Stimulated activated CD8-positive, alpha-beta memory T cell treated with anti-CD3 and anti-CD28 coated beads, Interleukin-7, amount 100 ng/mL, for 1 hour (primary cell): ENCODE measurements at places on chromosomes 7 and 10.

GRCh38 chr10:58712982-58713381 is 200.3 kb downstream of the BICC1 start:
- DNase-seq: no peak

DNA sequence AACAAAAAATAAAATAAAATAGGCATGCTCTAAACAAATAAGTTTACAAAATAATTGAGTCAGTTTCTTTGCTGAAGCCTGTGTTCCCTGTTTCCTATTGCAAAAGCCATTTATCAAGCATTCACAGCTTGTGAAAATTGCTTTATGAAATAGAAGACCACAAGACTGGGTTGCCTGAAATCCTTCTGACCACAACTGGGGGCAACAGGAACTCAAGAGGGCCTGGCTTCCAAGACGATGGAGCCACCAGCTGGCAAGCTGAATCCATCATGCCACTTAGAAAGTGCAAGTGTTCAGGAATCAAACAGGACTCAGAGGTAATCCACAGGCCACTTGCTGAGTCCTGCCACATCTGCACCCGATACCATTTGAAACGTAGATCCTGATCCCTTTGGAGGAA is 752 bp upstream of the ABCA13 start:
- no peak for DNase-seq

GRCh38 chr7:110914263-110914662 is 176.7 kb upstream of the LRRN3 start:
- no peak for DNase-seq

DNA sequence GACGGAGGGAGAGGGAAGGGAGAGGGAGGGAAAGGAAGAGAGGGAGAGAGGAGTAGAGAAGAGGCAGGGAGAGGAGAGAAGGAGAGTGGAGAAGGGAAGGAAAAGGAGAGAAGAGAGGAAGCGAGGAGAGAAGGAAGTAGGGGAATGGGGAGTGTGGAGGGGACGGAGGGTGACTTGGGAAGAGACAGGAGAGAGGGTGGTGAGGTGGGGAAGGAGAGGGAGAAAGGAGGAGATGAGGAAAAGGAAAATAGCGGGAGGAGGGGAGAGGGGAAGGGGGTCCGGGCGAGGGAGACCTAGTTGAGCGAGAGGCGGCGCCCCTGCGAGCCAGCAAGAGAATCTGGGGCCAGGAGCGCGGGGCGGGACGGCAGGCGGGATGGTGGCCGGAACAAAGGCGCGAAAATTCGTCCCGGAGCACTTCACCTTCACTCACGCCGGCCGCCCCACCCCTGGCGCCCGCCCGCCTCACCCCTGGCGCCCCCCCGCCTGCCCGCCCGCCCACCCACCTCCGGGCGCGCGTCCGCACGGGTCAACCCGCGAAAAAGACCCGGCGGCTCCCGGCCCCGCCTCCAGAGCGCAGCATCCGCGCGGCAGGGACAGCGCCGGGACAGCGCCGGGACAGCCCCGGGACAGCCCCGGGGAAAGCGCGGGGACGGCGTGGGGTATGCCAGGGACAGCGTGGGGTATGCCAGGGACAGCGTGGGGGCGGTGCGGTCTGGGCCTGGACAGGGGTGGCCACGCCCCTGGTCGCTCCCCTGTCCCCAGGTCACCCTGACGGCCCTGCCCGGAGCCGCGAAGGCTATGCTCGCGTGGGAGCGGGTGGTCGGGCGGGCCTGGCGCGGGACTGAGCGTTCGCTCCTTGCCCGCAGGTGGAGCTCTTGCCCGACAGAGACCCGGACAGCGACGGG is 4.2 kb downstream of the VSTM2A start:
- DNase-seq: no peak

DNA sequence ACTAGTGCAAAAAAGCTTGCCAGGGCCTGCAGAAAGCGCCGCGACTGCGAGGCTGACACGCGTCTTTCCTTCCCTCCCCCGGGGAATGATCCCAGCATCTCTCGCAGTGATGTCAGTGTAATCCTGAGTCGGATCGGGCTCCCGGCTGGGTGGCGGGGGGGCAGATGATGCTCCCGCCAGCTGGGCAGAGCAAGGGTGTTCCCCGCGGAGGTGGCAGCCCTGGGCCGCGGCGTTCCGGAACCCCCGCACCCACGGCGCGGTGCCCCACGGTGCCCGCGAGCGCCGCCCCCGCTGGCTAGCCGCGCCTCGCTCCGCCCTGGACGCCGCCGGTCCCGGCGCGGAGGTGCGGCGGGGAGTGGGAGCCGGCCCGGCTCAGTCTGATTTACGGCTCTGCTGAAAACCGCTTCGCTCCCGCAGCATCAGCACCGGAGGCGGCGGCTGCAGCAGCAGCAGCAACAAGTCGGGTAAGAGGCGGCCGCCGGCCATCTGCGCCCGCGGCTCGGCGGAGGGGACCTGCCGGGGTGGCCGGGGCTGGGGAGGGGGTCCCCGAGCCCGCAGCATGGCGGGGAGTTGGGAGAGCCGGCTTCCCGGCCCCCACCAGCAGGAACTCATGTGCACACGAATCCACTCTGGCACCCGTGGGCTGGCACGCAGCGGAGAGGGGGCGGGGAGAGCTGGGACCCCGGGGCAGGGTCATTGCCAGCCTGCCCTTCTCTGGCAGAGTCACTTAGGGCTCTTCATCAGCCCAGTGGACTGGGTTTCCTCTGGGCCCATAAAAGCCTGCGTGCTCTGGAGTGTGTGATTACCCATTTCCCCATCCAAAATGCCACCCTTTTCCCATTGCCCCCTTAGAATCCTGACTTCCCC is at the start of gene ZNF365:
Gene ZNF365, plus strand, starts transcription at position 375 of the 867 bp plus-strand sequence. CDS start 1,825 bp downstream, outside the sequence.
- DNase-seq: peak; percentile 9

DNA sequence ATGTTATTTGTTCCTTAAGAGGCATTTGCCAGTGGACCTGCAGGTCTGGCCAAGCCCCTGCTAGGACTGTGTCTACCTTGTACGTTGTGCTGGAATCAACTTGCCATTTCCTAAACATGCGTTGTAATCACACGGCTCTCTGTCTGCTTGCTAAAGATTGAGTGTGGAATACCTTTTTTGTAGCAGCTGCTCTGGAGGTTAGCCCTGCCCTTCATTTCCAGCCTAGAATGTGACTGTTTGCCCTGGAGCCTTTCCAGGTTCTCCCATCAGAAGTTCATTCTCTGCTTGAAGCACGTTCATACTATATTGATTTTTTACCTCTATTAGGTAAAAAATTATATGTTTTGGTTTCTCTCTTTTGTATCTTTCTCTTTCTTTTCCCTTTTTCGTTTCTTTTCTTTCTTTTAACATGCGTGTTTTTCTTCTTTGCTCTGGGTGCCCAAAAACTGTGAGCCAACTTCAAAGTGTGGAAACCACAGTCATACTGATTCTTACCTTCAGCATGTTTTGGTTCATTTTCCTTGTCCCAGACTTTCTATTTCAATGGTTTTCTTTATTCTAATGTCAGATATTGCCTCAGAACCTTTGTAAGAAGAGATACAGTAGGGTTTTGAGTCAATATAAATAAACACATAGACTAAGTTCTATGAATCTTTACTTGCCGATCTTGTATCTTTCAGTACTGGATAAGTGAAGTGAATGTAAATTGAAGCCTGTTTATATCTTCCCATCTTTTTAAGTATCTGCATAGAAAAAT is 111.9 kb upstream of the RPA3 start:
- DNase-seq: no peak

DNA sequence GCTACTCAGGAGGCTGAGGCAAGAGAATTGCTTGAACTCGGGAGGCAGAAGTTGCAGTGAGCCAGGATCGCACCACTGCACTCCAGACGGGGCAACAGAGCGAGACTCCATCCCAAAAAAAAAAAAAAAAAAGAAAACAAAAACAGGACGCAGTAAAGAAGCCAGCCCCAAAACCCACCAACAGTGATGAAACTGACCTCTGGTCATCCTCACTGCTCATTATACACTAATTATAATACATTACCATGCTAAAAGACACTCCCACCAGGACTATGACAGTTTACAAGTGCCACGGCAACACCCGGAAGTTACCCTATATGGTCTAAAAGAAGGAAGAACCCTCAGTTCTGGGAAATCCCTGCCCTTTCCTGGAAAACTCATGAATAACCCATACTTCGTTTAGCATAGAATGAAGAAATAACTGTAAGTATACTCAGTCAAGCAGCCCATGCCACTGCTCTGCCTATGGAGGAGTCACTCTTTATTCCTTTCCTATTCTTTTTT is 40.0 kb upstream of the EIF4H start:
- DNase-seq: no peak

DNA sequence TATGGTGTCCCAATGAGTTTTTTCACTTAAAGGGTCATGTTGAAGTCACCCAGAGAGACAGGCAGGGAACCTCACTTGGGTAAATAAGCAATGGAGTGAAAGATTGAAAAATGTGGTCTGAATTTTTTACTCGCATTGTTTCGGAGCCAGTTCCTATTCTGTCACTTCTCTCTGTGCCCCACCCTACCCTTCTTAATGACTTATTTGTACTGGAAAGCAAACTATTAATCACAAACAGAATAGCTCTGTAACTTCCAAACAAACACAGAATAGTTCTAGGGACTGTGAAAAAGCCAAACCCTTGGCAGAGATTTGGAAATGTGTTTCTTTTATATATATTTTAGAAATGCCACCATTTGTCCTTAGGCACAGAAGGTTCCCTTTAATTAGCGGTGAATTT is 76.0 kb downstream of the LRMDA start:
- no peak for DNase-seq

GRCh38 chr7:127933146-127933545 is 98.1 kb downstream of the LRRC4 start:
- DNase-seq: no peak

DNA sequence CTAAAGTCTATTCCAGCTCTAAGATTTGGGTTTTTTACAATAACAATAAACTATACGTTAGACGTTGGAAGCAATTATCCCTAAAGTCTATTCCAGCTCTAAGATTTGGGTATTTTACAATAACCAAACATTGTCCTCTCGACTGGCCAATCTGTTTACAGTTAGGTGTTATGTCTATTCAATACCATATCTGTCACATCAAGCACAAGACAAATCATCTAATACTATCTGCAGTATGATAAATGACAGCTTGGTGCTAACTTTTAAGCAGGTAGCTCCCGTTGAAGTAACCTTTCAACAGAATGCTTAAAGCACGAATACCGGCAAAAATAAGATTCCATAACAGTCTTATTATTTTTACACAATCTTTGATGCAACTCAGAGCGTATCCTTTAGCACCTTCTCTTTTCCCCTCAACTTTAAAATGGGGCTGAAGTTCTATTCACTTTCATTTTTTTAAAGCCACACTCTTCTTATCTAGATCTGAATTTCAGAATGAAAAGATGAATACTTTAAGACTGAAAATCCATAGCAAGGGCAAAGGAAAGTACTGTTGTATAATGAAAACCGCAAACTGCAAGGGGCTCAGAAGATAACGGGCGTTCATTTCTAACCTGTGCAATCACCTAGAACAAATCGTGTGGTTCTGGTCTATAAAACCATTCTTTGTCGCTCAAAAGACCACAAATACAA is 925 bp downstream of the H2AZ2 start:
- no peak for DNase-seq

- no peak for DNase-seq
These were observed 5.3 kb downstream of the POLR2J start for GRCh38 chr7:102473271-102473991.

DNA sequence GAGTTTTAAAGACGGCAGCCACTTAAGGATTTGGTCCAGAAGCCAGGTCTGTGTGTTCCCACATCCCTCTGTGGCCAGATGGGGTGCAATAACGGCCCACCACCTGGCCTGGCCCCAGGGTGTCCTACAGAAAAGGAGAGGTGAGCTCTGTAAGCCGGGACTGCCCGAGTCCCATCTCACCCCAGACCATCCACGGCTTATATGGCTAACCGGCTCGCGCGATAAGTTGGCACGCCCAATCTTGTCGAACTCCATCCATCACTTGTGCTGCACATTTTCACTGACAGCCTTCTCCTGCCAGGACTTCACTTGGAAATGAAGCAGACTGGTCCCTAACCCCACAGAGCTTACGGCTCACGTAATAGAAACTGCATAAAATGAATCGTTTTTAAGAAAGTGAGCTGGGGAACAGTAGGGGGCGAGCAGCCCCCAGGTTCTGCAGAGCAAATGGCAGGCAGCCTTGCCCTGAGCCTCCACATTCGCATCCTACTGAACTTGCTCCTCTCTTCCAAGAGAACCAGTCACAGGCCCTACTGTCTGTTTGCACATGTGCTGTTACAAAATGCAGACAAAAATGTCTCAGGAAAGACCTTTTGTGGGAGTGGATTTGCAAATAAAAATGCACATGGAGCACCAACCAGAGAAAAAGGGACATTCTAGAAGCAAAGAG is 98.2 kb downstream of the TNS3 start:
- no peak for DNase-seq

DNA sequence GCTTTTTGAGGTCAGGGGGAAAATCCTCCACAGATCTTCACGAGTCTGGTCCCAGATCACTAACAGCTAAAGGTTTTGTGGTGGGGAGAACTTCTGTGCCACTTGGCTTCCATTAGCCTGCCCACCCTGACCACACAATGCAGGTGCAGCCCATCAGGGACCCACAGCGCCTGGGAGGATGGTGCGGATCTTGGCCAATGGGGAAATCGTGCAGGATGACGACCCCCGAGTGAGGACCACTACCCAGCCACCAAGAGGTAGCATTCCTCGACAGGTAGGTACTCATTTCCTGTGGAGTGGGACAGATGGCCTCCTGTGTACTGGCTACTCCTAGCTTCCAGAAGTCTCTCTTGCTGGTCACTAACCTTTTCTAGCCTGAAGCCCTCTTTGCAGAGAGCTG is 1.5 kb downstream of the FAM241B start:
- no peak for DNase-seq

- DNase-seq: no peak
These were observed 114.2 kb downstream of the EGFR start for GRCh38 chr7:55132890-55133551.

- DNase-seq: no peak
These were observed 92.4 kb downstream of the WDFY4 start for GRCh38 chr10:48777110-48777509.

GRCh38 chr10:132257271-132257670 is 50.5 kb downstream of the STK32C start:
- DNase-seq: no peak

- DNase-seq: no peak
These were observed 98.7 kb upstream of the ZNF438 start for GRCh38 chr10:31130406-31130805.

- no peak for DNase-seq
These were observed 26.3 kb upstream of the PPIF start for GRCh38 chr10:79320820-79321493.

DNA sequence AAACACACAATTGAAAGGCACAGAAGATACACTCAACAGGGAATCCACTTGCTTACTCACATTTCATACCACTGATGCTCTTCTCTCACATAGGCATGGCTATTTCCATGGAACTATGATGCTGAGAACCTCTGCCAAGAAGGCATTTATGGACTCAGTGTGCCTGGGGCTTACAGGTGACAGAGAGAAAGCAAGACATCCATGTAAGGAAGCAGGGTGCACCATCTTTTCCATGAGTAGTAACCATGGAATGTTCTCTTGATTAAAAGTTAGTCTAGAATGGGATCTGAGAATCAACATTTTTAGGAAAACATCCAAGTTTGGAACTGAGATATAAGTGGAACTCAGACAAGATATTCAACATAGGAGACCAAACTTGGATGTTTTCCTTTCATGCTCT is 52.5 kb upstream of the MACC1 start:
- no peak for DNase-seq
